Left lung (tissue), 14 donors: ENCODE measurements at places on chromosomes 13 and 19. TPM values are rescaled to one million over a fixed set of nuclear protein-coding genes. Genes with fewer than 3 reads are reported as not detected.

- peaks cover 80% of the 10 kb centered on the region for H3K36me3 ChIP-seq
- peaks cover 27% of the 10 kb centered on the region for H3K4me1 ChIP-seq
- no peaks in the 10 kb centered on the region for H3K27me3 ChIP-seq
Observed at GRCh38 chr13:33111414-33112110, 95.3 kb downstream of the KL start.

- no peaks in the 10 kb centered on the region for H3K36me3 ChIP-seq
- H3K4me3 ChIP-seq: no peak overlapping the region
- DNase-seq: no peak
- no peak overlapping the region for H3K27ac ChIP-seq
- no peaks in the 10 kb centered on the region for H3K27me3 ChIP-seq
Observed at GRCh38 chr13:58843567-58843966, 1212.0 kb downstream of the PCDH17 start.

Gene C1QTNF9B
- 1.6 TPM for polyA plus RNA-seq

DNA sequence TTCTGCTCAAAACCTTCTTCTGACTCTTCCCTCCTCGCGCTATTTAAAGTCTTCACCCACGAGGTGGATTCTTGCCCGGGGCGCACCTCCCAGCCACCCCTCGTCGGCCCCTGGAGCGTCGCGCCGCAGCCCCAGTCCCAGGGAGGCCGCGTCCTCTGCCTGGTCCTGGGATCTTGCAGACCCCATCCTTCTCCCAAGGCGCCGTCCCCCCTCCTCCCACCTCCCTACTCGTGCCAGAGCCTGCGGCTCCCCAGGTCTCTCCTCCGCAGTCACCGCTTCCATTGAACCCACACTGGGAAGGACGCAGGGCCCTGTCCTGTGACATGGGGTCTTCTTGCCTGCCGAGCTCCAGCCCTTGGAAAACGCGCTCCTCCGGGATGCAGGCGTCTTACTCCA lies 486 bp downstream of the ZNF808 start:
- H3K4me1 ChIP-seq: peaks cover 5% of the 10 kb centered on the region
- peak overlapping the region; percentile 79 for H3K4me3 ChIP-seq
- no peaks in the 10 kb centered on the region for H3K36me3 ChIP-seq
- peak overlapping the region; percentile 96 for H3K27ac ChIP-seq
- DNase-seq: no peak

GRCh38 chr13:54004026-54004699 lies 975.5 kb downstream of the OLFM4 start:
- H3K27me3 ChIP-seq: no peaks in the 10 kb centered on the region
- no peak for DNase-seq
- H3K27ac ChIP-seq: no peak overlapping the region
- no peaks in the 10 kb centered on the region for H3K4me1 ChIP-seq
- no peak overlapping the region for H3K4me3 ChIP-seq

GRCh38 chr13:88281841-88282240 lies 610.7 kb downstream of the SLITRK5 start:
- DNase-seq: no peak
- H3K4me1 ChIP-seq: no peaks in the 10 kb centered on the region
- H3K36me3 ChIP-seq: no peaks in the 10 kb centered on the region
- H3K27ac ChIP-seq: no peak overlapping the region
- H3K27me3 ChIP-seq: no peaks in the 10 kb centered on the region

Gene ADPRHL1
- 1.7 TPM for polyA plus RNA-seq

- no peak overlapping the region for H3K4me3 ChIP-seq
- no peaks in the 10 kb centered on the region for H3K4me1 ChIP-seq
- H3K27me3 ChIP-seq: no peaks in the 10 kb centered on the region
- H3K36me3 ChIP-seq: no peaks in the 10 kb centered on the region
- DNase-seq: no peak
- H3K27ac ChIP-seq: no peak overlapping the region
Observed at GRCh38 chr13:66036636-66037035, 1193.5 kb downstream of the PCDH9 start.

DNA sequence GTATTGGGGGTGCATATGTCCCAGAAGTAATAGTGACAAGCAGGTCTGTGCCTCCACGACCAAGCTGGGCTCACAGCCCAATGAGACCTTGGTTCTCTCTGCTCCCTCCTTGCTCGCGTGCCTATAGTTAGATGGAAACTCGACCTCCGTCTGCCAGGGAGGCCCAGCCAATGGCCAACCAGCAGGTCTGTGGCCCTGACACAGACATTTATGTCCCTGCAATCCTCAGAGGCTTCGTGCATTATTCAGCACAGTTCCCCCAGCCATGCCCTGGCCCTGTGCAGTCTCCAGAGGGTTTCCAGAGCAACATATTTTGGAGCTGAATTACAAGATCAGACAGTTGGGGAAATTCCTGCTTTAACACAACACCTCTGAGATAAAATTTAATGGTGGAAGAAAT lies 105.1 kb downstream of the UQCRFS1 start:
- H3K4me1 ChIP-seq: no peaks in the 10 kb centered on the region
- H3K27ac ChIP-seq: no peak overlapping the region
- no peak overlapping the region for H3K4me3 ChIP-seq
- no peaks in the 10 kb centered on the region for H3K36me3 ChIP-seq
- DNase-seq: no peak

Gene ZNF583
- 9.5 TPM for polyA plus RNA-seq

- no peak overlapping the region for H3K4me3 ChIP-seq
- H3K27me3 ChIP-seq: no peaks in the 10 kb centered on the region
- H3K4me1 ChIP-seq: no peaks in the 10 kb centered on the region
- H3K27ac ChIP-seq: no peak overlapping the region
- no peaks in the 10 kb centered on the region for H3K36me3 ChIP-seq
Observed at GRCh38 chr13:40764587-40765403, 6.2 kb downstream of the MRPS31 start.

GRCh38 chr13:110506859-110507566 lies 54.5 kb downstream of the RAB20 start:
- peaks cover 8% of the 10 kb centered on the region for H3K36me3 ChIP-seq
- no peak overlapping the region for H3K4me3 ChIP-seq
- H3K27me3 ChIP-seq: no peaks in the 10 kb centered on the region
- H3K27ac ChIP-seq: peak overlapping the region; percentile 13
- H3K4me1 ChIP-seq: peaks cover 10% of the 10 kb centered on the region

Gene FARSA
- 42.3 TPM for polyA plus RNA-seq

DNA sequence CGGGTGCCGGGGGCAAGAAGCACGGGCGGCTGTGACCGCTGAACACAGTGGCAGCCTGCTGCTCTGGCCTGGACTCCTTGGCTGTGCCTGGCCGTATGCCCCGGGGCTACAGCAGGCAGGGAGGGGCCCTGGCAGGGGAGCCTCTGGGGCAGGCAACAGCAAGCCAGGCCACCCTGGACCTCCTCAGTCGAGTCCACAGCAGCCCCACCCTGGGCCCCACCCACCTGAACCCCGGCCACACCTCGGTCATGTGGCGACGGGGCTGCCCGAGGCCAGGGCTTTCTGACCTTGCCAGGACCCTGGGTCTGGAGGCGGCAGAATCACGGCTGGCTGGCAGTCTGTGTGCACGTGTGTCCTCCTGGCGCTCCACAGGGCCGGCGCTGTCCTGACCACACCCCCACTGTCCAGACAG lies 8.7 kb downstream of the CILP2 start:
- H3K36me3 ChIP-seq: no peaks in the 10 kb centered on the region
- H3K4me3 ChIP-seq: no peak overlapping the region
- no peak for DNase-seq

DNA sequence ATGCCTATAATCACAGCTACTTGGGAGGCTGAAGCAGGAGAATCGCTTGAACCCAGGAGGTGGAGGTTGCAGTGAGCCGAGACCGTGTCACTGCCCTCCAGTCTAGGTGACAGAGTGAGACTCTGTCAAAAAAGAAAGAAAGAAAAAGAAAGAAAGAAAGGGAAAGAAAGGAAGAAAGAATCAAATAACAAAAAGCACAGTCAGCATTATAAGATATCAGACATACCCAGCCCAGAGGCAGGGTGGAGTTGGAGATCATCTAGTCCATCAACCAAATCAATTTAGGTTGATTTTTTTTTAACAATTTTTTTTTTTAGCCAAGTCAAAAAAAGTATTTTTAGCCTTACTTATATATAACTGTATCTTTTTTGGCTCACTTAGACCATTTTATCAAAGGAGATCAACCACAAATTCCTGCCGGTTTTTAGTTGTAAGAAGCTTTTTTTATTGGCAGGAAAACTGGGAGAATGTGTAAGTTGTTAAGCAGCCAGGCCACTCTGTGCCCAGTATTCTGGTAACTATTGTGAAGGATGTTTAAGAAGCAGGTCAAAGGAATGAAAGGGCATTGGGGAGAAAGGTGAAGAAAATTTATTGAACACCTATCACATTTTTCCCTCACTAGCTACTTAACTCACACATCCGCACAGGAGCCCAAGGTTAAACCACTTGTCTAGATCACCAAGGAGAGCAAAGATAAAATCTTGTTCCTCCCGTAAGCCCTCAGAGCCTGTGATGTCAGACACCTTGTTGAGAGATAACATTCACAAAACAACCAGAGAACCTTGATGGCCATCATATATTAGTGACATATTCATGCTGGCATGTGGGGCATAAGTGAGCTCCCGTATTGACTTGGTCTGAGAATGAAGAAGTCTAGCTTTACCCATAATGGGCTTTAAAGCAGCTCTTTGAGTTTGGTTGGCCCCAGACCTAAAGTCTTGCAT lies 91.8 kb downstream of the COL4A2 start:
- H3K27me3 ChIP-seq: peaks cover 12% of the 10 kb centered on the region
- no peaks in the 10 kb centered on the region for H3K36me3 ChIP-seq
- H3K4me1 ChIP-seq: peaks cover 6% of the 10 kb centered on the region
- no peak overlapping the region for H3K4me3 ChIP-seq
- H3K27ac ChIP-seq: no peak overlapping the region

DNA sequence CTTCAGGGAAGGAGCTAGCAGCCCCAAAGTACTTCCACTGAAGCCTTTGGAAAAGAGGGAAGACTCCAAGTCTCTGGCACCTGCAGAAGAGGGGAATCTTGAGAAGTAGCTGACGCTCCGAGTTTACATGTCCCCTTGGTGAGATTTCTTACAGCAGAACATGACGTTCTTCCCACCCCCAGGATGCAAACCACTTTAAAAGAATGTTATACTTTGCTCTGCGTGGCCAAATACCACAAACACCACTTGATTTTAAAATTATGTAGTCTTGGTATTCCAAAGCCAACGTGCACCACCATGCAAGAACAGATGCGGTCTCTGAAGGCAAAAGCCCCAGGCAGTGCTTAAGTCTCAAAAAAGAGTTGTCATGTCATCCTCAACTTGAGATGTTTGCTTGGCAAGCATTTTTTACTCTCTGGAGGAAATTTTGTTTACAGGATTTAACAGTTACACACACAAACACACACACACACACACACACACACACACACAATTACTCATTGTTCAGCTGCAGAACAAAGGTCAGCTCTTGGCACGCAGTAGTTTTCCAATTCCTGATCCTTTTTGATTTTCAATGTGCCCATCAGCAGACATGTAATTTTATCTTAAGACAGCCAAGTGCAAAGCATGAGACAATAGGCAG lies 106.1 kb downstream of the RGCC start:
- DNase-seq: peak; percentile 24
- no peaks in the 10 kb centered on the region for H3K27me3 ChIP-seq
- no peaks in the 10 kb centered on the region for H3K36me3 ChIP-seq
- H3K4me3 ChIP-seq: no peak overlapping the region
- H3K27ac ChIP-seq: peak overlapping the region; percentile 29
- peaks cover 26% of the 10 kb centered on the region for H3K4me1 ChIP-seq

GRCh38 chr13:49071341-49071937 lies 95.7 kb downstream of the FNDC3A start:
- H3K36me3 ChIP-seq: no peaks in the 10 kb centered on the region
- DNase-seq: no peak

- H3K4me1 ChIP-seq: peaks cover 2% of the 10 kb centered on the region
- peaks cover 42% of the 10 kb centered on the region for H3K27me3 ChIP-seq
- no peaks in the 10 kb centered on the region for H3K36me3 ChIP-seq
Observed at GRCh38 chr19:29531458-29532025, 5.7 kb downstream of the VSTM2B start.

DNA sequence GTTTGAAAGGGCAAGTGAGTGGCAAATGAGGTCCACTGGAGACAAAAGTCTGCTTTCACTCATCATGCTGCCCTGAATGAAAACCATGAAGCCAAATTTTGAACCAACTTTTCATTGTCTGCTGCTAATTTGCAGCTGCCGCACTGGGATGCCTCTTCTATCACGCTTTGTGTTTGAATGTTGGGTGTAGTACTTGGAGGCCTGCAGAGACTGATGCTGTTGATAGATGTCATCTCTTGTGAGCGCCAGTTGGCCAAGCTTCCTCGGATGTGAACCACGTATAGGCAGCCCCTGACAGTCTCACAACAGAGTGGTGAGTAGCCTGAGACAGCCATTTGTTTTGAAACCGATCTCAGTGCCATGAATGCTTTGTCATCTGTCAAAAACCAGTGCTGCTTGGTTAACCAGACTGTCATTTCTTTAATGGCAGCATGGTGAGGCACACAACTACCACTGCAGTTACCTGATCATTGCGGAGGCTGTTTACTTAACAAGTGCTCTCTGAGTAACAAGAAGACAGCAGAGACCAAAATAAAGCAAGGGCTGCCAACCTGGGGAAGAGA lies 31.2 kb upstream of the SLC10A2 start:
- H3K4me1 ChIP-seq: no peaks in the 10 kb centered on the region
- no peak overlapping the region for H3K27ac ChIP-seq
- H3K4me3 ChIP-seq: no peak overlapping the region
- H3K27me3 ChIP-seq: no peaks in the 10 kb centered on the region

DNA sequence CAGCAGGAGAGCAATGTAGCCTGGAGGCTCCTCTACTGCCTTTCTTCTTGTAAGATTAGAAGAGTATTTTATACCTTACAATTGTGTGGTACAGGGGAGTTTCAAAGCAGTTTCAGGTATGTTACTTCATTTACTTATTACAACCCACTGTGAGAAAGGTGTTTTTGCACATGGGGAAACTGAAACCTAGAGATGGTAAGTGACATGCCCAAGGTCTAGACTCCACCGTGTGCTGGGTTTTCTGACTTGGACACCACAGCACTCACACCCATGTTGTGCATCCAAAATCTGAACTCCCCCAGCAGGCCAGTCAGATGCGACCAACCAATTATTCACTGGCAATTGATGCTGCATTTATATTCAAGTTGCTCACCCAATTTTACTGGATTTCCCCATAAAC lies 22.8 kb downstream of the ERICH6B start:
- H3K36me3 ChIP-seq: no peaks in the 10 kb centered on the region
- peaks cover 3% of the 10 kb centered on the region for H3K27me3 ChIP-seq
- H3K4me1 ChIP-seq: no peaks in the 10 kb centered on the region
- no peak overlapping the region for H3K4me3 ChIP-seq
- H3K27ac ChIP-seq: no peak overlapping the region

DNA sequence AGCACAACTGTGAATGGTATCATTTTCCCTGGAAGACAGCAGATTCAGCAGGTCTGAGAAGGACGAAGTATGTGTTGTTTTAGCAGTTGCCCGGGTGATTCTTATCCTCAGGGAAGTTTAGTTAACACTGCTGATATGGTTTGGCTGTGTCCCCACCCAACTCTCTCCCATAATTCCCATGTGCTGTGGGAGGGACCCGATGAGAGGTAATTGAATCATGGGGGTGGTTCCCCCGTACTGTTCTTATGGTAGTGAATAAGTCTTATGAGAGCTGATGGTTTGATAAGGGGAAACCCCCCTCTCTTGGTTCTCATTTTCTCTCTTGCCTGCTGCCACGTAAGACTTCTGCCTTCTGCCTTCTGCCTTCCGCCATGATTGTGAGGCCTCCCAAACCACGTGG lies 81.0 kb upstream of the UBAC2 start:
- H3K27me3 ChIP-seq: peaks cover 4% of the 10 kb centered on the region
- no peak for DNase-seq
- H3K27ac ChIP-seq: no peak overlapping the region
